Activated CD4-positive, alpha-beta memory T cell treated with anti-CD3 and anti-CD28 coated beads, Interleukin-2, amount 10 ng/mL, durations not matched to agents 7 days and 5 days (primary cell): ENCODE measurements at places on chromosomes 4 and X.

- DNase-seq: no peak
Measured at GRCh38 chr4:153641532-153641931, 42.5 kb upstream of the TLR2 start.

- no peak for DNase-seq
Measured at GRCh38 chrX:19791562-19791961, 95.8 kb downstream of the SH3KBP1 start.

DNA sequence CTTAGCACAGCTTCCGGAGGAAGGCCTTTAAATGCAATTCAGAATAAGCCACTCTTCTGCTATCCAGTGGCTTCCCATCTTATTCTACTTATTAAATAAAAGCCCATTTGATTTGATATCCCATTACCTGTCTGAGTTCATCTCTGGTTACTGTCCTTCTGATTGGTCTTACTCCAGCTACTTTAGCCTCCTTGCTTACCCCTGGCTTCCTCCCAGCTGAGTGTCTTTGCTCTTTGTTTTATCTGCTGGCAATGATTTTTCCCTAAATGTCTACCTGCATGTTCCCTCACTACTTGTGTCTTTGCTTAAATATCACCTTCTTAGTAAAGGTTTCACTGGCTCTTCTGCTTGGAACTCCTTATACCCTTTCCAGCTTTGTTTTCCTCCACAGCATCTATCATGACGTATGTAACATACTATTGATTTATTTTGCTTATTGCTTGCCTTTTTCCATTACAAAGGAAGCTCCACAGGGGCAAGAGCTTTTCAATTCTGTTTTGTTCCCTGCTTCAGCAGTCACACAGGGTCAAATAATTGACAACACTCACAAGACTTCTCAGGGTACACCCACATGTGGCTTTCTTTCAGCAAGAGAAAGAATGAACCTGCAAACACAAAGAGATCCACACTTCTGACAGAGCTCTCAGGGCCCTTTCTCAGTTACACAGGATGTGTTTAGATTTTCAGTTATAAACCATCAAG lies 63.8 kb downstream of the TBC1D19 start:
- no peak for DNase-seq

- DNase-seq: no peak
Measured at GRCh38 chrX:49960061-49960460, 37.7 kb downstream of the CLCN5 start.

- peak; percentile 65 for DNase-seq
Measured at GRCh38 chr4:153488006-153488891, 22.1 kb downstream of the TMEM131L start.

DNA sequence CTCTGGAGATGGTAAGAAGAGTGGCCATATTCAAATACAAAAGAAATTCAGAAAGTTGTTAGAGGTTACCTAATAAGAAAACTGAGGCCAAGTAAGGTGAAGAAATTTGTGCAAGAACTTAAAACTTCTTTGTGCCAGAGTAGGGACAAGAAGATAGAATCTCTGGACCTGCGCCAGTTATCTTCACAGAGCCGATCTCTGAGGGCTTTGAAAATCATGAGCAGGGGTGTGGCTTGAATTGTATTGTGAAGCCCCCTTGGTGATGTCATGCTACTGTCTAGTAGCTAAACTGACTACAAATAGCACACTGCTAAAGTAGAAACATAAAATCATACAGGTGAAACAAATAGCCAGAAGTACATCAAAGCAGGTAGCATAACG lies 184.6 kb downstream of the UGT8 start:
- no peak for DNase-seq

GRCh38 chr4:17633600-17633999 lies 19.2 kb downstream of the MED28 start:
- no peak for DNase-seq

DNA sequence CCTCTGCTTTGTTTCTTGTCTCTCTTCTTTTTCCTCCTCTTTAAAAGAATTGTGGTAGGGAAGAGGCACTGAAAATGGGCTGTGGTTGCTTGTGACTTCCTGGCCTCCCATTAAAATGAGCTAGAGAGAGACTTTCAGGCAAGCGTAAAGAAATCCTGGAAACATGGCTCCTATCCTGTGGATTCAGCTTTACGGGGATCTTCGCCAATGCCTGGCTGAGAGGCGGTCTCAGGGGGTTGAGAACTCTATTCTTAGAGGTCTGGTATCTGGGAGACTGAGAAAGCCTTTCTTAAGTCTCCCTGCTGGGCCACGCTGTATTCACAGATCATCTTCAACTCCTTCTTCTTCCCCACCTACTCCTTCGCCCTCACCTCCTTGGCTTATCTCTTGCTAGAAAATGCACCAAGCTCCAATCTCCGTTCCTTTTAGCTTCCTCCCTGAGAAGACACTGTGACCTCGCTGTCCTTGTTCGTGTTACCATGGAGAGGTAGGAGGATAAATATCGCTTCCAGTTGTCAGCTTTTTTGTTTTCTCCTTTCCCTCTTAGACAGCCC lies 542 bp upstream of the KLF8 start:
- no peak for DNase-seq

GRCh38 chr4:13701937-13702446 lies 74.5 kb upstream of the BOD1L1 start:
- DNase-seq: no peak

- peak; percentile 89 for DNase-seq
Measured at GRCh38 chrX:39859991-39860861, 237.5 kb downstream of the BCOR start.

GRCh38 chr4:86043755-86044592 lies 315.9 kb downstream of the MAPK10 start:
- DNase-seq: no peak

DNA sequence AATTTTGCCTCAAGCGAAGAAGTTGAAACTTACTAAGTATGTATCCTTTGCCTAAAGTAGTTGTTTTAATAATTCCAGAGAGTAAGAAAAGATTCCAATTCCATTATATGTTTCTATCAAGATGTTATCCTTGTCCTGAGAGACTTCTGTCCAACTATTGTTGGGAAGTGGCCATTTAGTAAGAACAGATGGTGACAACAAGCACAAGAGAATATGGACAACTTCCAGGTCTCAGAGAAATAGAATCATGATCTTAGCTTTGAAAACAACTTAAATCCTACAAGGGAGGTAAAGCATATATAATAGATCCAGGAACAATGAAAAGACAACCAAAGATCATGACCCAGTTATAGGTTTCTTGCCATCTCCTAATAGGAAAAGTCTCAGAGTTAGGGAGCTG lies 486.6 kb upstream of the PCDH10 start:
- no peak for DNase-seq

DNA sequence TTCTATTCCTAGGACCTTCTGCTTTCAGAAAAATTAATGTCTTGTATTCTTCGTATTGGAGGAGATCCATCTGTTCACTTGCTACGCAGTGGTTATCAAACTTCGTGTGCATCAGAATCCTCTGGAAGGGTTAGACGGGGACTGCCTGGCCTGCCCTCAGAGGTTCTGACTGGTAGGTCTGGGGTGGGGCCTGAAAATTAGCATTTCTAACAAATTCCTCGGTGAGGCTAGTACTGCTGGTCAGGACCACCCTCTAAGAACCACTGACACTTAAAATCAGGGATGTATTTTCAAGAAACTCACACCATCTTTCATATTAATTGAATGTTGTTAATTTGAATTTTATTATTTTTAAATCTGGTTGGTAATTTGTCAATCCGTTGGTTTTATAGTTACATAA lies 63.0 kb downstream of the MAPK10 start:
- no peak for DNase-seq

GRCh38 chrX:74535408-74536151 lies 78.8 kb downstream of the RLIM start:
- DNase-seq: peak; percentile 42

DNA sequence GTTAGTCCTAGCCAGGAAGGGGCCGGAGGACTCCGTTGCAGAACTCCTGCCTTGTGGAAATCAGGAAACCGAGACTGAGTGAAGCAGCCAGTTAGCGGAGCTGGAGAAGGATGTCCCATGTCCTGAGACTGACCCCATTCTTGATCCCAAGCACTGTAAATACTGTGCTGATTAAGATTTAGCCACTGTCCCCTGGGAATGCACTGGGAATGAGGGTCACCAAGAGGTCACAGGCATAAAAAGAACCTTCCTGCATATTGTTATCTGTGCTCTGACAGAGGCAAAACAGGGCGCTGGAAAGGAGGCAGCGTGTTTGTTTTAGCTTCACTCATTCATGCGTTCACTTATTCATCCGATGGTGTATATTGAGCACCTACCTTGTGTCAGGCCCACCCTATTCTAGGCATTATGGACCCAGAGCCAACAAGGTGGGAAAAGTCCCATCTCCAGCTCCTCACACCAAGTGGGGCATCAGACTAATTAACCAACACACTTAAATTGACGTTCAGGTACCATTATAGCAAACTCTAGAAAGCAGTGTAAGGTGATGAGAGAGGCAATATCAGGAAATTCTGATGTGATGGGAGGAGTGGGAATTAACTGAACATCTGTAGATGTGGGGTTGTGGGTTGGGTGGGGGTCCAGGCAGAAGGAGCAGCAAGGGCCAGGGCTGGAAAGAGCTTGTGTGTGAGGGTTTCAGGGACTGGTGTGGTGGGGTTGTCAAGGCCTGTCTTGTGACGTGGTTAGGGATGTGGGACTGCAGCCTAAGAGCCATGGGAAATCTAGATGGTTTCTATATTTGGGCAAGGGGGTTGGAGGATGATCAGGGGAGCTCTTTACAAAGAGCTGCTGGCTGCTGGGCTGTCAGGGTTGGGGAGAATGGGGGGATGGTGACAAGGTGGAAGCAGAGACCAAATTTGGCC lies 10.6 kb upstream of the SLC2A9 start:
- no peak for DNase-seq

DNA sequence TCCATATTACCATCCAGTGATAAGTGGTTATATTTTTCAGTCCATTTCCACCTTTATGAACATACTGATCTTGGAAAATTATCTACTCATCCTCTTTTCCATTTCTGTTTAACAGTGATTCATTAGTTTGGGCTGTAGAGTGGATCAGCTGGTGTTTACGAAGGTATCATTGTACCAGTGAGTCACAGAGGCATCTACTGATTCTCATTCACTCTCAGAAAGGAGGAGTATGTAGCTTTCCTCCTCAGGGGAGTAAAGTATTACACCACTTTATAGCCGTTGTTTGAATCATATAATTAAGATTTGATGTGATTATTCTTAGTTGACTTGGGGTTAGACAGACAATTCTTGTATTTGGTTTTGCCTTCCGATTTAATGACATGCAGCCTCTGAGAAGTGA lies 74.7 kb downstream of the GALNT7 start:
- no peak for DNase-seq

- no peak for DNase-seq
Measured at GRCh38 chr4:173185847-173186510, 17.4 kb downstream of the GALNT7 start.

DNA sequence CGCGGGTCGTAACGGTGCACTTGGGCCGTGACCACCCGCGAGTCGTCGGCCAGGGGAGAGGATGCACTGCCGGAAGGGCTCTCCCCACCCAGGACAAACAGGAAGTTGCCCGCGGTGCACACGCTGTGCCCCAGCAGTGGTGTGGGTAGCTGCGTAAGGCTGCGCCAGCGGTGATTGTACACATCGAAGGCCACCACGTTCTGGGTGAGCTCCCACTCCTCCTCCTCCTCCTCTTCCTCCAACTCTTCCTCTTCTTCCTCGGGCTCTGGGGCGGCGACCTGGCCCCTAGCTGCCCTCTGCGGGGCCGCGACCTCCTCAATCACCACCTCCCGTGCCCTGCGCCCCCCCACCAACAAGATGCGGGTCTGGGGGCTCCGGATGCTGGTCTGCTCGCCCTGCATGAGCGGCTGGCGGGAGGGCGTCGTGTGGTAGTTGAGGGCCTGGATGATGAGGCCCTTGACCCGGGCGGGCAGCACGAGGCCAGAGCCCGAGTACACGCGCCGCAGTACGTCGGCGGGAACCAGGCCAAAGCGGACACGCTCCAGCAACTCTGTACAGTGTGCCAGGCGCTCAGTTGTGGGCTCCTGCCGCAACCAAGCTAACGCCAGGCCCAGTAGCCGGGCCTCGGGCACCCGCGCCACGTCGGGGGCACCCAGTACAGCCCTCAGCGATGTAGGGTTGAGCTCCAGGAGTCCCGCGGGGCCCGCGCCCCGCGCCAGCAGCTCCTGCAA lies 1.4 kb downstream of the KLHL34 start:
- no peak for DNase-seq

GRCh38 chr4:5337731-5338130 lies 286.5 kb downstream of the STK32B start:
- no peak for DNase-seq

DNA sequence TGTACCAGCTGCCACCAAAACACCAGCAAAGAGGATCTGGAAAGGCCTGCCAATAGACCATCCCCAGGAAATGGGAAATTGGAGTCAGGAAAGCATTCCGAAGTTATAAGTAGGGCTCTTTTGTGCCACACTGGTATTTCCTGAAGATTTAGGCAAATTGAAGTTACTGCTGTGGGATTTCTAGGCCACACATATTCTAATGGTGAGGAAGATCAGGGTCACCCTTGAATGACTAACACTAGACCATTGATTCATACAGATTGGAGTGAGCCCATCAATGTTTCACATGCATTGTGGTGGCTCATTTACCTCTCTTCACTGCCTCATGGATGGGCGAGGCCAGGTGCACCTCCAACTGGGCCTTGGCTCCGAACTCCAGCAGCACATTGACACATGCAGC lies 22.6 kb downstream of the ASB11 start:
- DNase-seq: no peak

GRCh38 chr4:23455456-23456158 lies 434.2 kb downstream of the PPARGC1A start:
- DNase-seq: no peak

GRCh38 chr4:76841026-76841425 lies 56.9 kb downstream of the SOWAHB start:
- no peak for DNase-seq

- no peak for DNase-seq
Measured at GRCh38 chrX:75547783-75548182, 24.9 kb upstream of the ZDHHC15 start.

GRCh38 chr4:165692082-165692481 lies 181.0 kb upstream of the TLL1 start:
- no peak for DNase-seq
